Dorsolateral prefrontal cortex (tissue), 122 donors: ENCODE measurements at places on chromosomes 2 and 18.

GRCh38 chr2:215775106-215775505, 238.2 kb downstream of the MREG start:
- no peak for DNase-seq

GRCh38 chr2:160429248-160430000, 64.2 kb downstream of the RBMS1 start:
- no peak for DNase-seq

- DNase-seq, result no peak
These were observed 82.2 kb upstream of the RMDN2 start for GRCh38 chr2:37842732-37843440.

DNA sequence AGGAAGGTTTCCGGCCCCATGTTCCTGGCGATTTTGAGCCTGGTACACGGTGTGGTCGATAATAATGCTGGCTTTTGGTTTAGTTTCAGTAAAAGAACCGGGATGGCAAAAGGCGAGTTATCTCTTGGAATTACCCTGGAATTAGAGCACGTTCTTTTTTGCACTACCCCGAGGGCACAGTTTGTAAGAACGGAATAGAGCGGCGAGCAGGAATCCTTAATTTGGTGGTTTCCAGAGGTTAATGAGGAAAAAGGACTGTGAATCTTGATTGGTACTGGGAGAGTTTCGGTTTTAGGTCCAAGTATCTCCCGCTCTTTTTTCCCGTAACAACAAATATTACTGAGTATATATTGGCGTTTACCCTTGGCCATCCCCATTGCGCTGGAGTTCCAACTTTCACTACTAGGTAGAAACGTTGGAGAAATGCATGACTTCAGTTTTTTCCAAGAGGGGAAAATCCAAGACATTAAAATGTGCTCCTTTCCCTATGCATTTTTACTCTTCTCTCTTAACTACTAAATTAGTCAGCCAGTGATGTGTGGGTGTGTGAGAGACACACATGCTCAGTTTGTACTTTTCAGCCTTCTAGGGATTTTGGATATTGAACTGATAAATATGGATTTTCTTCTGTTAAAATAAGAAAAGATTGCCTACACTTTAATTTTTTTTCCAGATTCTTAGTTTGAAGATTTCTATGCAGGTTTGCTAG, 160.8 kb downstream of the AGPS start:
- no peak for DNase-seq

DNA sequence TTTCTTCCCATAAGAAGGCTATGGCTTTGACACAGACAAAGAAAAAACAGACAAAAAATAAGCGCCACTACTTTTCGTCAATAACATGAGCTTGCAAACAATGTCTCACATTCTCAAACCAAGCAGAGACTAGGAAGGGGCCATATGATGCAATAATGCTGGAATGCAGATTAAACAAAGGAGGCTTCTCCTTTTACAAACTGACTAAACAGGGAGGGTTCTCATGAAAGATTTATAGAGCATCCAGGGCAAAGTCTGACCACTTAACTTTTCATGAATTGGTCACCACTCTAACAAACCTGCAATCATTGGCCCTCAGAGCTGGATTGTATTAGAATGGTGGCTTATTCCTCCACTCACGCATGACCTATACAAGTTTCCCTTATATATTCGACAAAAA, 663.3 kb upstream of the CHAC2 start:
- no peak for DNase-seq

GRCh38 chr18:9380621-9381395, 46.2 kb downstream of the TWSG1 start:
- no peak for DNase-seq

GRCh38 chr2:1226766-1227165, 186.5 kb upstream of the TPO start:
- no peak for DNase-seq

- no peak for DNase-seq
These were observed 90.7 kb upstream of the TNP1 start for GRCh38 chr2:216950547-216950946.

- no peak for DNase-seq
These were observed 19.9 kb upstream of the CXXC1 start for GRCh38 chr18:50307400-50307737.

- no peak for DNase-seq
These were observed 108.5 kb upstream of the PGAP1 start for GRCh38 chr2:197035002-197035401.

DNA sequence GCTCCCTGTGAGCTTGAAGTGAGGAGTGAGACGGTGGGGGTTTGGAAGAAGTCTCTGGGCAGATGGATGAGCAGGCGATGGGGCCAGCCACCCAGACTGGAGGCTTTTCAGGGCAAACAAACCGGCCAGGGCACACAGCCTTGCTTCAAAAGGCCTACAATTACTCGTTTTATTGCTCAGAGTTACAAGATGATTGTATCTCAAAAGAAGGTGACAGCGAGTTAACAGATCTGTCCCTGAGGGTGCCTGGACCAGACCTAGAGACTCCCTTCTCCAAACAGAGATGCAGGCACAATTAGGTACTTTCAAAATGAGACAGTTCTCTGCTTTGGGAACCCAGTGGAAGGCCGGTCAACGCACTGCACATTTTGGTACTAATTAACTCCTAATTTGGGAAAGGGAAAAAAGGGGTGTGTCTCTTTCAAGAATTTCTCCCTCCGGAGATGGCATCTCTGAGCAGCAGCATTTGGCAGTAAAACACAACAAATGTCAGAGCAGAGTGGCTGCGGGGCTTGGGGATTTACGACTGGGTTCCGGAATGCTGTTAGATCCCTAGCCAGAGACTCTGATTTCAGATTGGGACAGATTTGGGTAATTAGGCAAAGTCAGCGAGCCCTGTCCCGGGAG, 226.7 kb downstream of the TTC32 start:
- no peak for DNase-seq

DNA sequence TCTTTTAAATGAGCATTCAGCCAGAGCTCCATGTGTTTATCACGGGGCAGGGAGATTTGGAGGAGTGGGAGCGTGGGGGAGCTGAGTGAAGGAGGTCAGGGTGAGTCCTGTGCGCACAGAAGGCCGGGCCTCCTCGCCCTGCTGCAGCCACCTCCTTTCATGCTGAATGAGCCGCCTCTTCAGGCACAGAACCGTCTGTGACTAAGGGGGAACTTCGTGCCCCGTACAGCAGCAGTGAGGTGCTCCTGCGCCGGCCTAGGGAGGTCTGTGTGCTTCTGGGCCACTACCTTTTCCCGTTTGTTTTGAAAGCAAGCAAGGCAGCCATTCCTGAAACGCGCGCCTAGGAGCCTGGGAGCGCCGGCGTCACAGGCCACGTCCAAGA, 27.1 kb upstream of the ZNF516 start:
- DNase-seq, result no peak

- DNase-seq, result no peak
These were observed 53.3 kb upstream of the NARS1 start for GRCh38 chr18:57674891-57675290.
